Activated CD8-positive, alpha-beta memory T cell treated with anti-CD3 and anti-CD28 coated beads for 1 hour (primary cell): ENCODE measurements at places on chromosomes 11 and 22.

DNA sequence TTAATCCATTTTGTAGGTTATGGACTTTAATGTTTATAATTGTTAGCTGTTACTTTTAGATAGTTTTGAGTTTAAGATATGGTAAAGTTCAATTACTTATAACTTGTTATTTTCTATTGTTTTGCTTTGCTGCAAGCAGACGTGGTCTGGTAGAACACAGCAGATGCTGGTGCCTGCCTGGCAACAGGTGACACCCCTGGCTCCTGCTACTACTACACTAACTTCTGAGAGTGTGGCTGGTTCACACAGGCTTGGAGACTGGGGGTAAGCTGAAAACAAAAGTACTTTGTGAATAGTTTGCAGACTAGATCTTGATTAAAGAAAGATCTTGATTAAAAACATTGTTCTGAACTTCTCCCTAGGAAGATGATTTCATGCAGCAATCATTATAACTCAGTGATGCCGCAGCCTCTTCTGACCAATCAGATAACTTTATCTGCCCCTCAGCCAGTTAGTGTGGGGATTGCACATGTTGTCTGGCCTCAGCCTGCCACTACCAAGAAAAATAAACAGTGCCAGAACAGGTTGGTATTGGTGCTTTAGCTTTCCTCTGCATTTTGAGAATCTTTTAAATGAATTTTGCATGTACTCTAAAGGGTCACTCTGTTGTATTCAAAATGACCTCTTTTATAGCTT is 90.4 kb downstream of the HIPK3 start:
- DNase-seq = no peak

GRCh38 chr11:125154378-125155099 is 10.0 kb upstream of the PKNOX2 start:
- DNase-seq = no peak

GRCh38 chr11:118785362-118785761 is 5.6 kb downstream of the DDX6 start:
- DNase-seq = no peak

DNA sequence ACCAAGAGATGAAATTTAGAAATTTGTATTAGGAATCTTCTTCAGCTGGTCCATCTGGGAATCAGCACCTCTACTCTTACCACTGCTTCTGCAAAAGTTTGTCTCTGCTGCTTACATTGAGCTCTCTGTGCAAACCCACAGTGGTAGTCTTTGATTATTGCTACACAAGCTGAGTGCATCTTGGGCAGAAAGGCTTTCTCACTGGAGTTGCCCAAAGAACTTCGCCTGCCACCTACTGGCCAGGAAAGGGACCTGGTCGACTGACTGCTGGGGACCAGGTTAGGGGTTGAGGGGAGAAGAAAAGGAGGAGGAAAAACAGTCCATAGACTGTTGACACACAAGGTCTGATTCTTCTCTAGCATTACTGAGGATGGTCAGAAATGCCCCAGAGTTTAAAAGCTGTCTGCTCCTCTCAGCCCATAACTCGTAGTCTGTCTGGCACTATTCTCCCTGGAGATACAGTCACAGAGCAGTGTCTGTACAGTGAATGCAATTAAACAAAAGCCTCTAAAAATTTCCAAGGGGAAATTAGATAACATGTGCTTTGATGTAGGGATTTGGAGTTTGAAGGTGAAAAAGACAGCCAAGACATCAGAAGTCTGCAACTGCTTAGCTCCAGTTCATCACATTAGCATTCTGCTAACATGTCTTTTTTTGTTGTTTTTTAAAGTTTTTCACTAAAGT is 215.0 kb upstream of the CTSC start:
- peak; percentile 12 for DNase-seq

GRCh38 chr11:2180789-2181370 is 9.3 kb upstream of the TH start:
- no peak for DNase-seq

- DNase-seq = no peak
Observed at GRCh38 chr11:130781931-130782330, 134.3 kb downstream of the SNX19 start.

- DNase-seq = no peak
Observed at GRCh38 chr22:44710474-44711240, 8.7 kb downstream of the PRR5 start.

- DNase-seq = no peak
Observed at GRCh38 chr11:116387641-116388040, 385.1 kb downstream of the BUD13 start.

- no peak for DNase-seq
Observed at GRCh38 chr11:86490582-86490981, 115.9 kb downstream of the CCDC81 start.

DNA sequence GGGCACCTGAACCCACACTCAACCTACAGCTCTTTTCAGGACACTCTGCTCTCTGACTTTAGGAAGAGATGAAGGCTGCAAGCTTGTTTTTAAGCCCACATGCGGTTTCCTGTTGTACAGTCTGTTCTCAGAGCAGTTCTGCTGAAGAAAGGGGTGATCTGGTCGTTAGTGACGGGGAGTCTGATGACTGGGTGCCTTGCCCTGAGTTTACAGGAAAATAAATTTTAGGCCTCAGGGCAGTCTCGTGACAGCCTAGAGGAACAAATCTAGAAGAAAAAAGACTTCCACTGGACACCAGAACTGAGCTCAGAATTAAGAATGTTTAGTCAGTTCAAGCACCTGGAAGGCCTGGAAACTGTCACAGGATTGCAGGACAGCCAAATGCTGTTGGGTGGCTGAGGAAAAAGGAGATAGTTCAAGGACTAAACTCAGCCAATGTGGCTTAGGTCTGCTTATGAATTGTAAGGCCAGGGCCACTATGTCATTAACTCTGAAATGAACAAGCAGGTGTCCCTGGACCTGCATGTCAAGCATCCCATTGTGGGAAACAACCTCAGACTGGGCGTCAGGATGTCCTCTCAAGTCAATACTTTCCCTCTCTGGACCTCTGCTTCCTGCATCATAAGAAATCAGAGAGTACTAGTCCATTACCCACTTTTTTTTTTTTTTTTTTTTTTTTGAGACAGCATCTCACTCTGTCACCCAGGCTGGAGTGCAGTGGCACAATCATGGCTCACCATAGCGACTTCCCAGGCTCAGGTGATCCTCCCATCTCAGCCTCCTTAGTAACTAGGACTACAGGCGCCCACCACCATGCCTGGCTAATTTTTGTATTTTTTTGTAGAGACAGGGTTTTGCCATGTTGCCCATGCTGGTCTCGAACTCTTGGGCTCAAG is 5.7 kb downstream of the PIK3IP1 start:
- DNase-seq = no peak

GRCh38 chr11:31141789-31142188 is 227.8 kb downstream of the DCDC1 start:
- DNase-seq = no peak

DNA sequence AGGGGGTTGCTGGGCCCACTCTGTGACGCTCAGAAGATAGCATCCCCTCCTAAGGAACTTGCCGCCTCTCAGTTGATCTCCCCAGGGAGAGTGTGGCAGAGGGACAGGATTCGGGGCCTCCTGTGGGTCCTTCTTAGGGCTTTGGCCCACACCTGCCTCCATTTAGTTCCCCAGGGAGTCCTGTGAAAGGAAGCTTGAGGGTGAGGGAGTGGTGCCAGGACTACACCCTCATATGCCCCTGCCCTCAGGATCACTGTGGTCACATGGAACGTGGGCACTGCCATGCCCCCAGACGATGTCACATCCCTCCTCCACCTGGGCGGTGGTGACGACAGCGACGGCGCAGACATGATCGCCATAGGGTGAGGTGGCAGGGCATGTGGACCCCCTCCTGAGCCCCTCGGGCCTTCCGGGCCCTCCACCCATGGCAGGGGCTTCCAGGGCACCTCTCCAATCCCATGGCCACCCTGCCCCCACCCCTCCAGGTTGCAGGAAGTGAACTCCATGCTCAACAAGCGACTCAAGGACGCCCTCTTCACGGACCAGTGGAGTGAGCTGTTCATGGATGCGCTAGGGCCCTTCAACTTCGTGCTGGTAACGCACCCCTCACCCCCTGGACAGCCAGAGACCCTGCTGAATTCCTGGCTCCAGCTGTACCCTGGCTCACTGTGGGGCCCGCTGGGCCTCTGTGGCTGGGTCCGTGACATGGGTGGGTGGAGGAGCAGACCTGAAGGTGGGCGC is 3.5 kb downstream of the INPP5J start:
- DNase-seq = no peak

DNA sequence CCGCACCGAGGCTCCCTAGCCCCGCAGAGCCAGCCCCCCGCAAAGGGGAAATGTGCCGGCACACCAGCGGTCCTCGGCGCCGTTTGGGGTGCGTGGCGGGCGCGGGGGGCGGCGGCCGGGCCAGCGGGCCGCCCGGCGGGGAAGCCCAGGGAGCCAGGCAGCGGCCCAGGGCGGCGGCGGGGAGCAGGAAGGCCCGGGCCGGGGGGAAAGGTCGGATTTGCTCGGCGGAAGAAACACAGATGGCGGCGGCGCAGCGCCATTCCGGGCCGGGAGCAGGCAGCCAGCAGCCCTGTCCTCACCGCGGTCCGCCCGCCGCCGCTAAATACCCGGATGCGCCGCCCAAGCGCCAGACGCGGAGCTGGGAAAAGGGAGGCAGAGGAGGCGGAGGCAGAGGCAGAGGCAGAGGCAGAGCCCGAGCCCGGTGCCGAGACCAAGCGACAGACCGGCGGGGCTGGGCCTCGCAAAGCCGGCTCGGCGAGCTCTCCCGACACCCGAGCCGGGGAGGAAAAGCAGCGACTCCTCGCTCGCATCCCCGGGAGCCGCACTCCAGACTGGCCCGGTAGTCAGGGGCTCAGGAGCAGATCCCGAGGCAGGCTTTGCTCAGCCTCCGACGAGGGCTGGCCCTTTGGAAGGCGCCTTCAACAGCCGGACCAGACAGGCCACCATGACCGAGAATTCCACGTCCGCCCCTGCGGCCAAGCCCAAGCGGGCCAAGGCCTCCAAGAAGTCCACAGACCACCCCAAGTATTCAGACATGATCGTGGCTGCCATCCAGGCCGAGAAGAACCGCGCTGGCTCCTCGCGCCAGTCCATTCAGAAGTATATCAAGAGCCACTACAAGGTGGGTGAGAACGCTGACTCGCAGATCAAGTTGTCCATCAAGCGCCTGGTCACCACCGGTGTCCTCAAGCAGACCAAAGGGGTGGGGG is 2.6 kb upstream of the GCAT start:
- peak; percentile 40 for DNase-seq
